Activated naive CD8-positive, alpha-beta T cell treated with anti-CD3 and anti-CD28 coated beads for 36 hours (primary cell): ENCODE measurements at places on chromosomes 7 and 10. TPM values are rescaled to one million over a fixed set of nuclear protein-coding genes. Genes with fewer than 3 reads are reported as not detected.

DNA sequence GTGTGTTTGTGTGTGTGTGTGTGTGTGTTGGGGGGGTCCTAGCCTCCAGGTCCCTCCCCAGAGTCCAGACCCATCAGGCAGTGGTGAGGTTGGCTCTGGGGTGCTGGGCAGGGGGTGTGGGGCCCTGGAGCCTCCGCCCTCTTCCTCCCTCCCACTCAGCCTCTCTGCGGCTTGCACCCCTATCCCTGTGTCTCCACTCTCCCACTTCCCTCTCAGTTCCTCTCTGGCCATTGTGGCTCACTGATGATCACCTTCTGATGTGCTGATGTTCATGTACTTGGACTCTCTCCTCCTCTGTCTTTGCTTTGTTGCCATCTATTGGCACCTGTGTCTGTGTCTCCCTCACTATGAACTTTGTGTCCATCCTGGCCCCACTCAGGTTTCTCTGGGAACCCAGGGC is 298.7 kb downstream of the ZEB1 start:
- no peak for DNase-seq
- no peaks in the 10 kb centered on the region for H3K36me3 ChIP-seq
- no peak overlapping the region for H3K27ac ChIP-seq
- H3K4me1 ChIP-seq, result no peaks in the 10 kb centered on the region

DNA sequence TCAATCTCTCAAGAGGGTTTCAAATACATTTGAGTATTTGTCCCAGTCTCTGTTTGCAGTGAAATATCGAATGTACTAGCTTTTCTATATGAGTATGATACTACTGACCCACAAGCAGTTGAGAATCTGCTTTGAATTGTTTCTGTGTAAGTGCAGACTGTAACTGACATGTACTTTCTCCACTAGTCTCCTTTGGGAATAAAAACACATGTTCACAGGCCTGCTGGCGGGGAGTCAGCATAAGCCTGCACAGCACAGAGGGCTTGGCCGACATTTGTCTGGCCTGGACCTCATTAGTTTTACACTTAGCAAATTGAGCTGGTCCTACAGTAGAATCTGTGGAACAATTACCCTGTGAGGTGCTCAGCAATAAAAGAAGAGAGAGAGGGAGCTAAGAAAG is 72.6 kb downstream of the ITGB8 start:
- no peaks in the 10 kb centered on the region for H3K4me1 ChIP-seq
- H3K36me3 ChIP-seq, result no peaks in the 10 kb centered on the region
- no peak for DNase-seq
- no peaks in the 10 kb centered on the region for H3K27me3 ChIP-seq
- H3K4me3 ChIP-seq, result no peak overlapping the region
- no peak overlapping the region for H3K27ac ChIP-seq

Gene LDB3
- 0.06 TPM for total RNA-seq

Gene MYH16
- not detected for total RNA-seq

Gene PURB
- 31.5 TPM for total RNA-seq

DNA sequence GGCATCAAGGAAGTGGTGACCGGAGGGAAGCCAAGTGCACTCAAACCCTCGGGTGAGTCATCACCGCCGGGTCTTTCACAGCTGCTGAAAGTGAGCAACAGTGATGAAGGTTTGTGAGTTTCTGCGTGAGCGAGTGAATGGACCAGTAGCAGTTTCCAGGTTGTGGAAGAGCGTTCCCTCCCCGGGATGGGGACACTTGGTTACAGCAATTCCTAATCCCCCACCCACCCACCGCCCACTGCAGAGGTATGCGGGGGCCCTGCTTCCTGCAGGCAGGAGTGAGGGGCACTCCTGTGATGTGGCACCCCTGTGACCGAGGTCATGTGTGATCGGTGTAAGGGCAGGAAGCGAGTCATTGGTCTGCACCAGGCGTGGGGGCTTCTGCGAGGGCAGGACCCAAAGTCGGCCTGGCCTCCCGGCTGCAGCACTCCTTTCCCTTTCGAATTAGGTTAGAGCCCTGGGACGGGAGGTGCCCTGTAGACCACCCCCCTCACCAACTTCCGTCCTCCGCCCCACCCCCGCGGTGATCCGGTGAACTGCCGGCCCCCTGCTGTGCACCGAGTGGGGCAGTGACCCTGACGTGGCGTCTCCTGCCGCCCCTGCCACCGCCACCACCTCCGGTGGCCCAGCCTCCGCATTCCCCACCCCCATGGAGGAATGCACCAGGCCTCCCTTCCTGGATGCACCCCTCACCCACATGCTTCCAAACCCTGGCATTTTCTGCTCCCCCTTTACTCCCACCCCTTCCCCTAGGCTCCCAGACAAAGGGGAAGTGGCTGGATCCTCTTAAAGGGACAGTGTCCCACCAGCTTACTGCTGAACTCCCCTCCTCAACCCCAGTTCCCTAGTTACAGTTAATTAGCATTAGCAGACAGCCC is 10.9 kb downstream of the LIMK1 start:
- peak overlapping the region; percentile 89 for H3K27ac ChIP-seq
- H3K4me1 ChIP-seq, result peaks cover 23% of the 10 kb centered on the region
- H3K4me3 ChIP-seq, result peak overlapping the region; percentile 79
- H3K27me3 ChIP-seq, result no peaks in the 10 kb centered on the region

Gene FAS
- 33.4 TPM for total RNA-seq

GRCh38 chr10:13724484-13724883 is 137.7 kb downstream of the PRPF18 start:
- no peaks in the 10 kb centered on the region for H3K27me3 ChIP-seq
- no peak for DNase-seq
- H3K36me3 ChIP-seq, result no peaks in the 10 kb centered on the region
- H3K4me3 ChIP-seq, result no peak overlapping the region

DNA sequence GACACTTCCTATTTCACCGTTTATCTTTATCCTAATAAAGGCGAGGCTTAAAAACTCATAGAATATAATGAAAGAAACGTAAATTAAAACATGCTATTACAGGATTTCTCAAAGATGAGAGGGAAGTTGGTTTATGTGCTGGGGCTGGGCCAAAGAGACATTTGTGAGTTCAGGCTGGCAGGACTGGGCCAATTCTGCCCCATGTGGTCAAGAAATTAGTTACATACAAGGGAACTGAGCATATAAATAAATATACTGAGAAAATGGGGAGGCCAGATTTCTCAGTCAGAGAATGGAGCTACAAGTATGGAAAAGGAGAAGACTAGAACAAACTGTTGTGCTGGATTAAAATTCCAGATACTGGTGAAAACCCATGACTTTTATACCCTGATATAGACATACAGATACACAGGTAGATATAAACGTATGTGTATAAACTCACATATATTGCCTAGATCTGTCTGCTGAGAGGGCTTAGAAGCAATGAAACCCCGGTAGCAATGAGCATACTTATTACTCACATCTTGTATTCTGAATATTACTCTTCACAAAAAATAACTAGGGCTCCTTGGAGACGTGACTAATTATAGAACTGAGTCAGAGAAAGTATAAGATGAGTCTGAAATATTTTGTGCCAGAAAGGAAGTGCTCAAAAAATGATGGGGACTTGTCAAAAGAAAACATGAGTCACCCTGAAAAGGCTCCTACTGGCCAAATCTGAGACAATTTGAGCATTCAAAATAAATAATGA is 155.7 kb upstream of the FGFR2 start:
- H3K27ac ChIP-seq, result peak overlapping the region; percentile 67
- no peak overlapping the region for H3K4me3 ChIP-seq
- H3K27me3 ChIP-seq, result no peaks in the 10 kb centered on the region
- peaks cover 43% of the 10 kb centered on the region for H3K36me3 ChIP-seq

Gene CYP3A5
- not detected for total RNA-seq
